ENCODE measurements at places on chromosomes 13 and 19. TPM values are rescaled to one million over a fixed set of nuclear protein-coding genes. Genes with fewer than 3 reads are reported as not detected.

IL17D gene
- total RNA-seq = 1.4 TPM

CCDC8 gene
- 37.2 TPM for total RNA-seq

THAP8 gene
- total RNA-seq = 2.4 TPM

ANKLE1 gene
- 1.00 TPM for total RNA-seq

SIGLEC12 gene
- total RNA-seq = not detected

NAXD gene
- total RNA-seq = 21.5 TPM

FCHO1 gene
- 1.00 TPM for total RNA-seq
